ENCODE measurements at places on chromosomes 1 and 21. TPM values are rescaled to one million over a fixed set of nuclear protein-coding genes. Genes with fewer than 3 reads are reported as not detected.
A peak's percentile ranks its signal among the peaks of the same experiment; 100 is the strongest.

RGS16 gene
- total RNA-seq, result 0.98 TPM

DNA sequence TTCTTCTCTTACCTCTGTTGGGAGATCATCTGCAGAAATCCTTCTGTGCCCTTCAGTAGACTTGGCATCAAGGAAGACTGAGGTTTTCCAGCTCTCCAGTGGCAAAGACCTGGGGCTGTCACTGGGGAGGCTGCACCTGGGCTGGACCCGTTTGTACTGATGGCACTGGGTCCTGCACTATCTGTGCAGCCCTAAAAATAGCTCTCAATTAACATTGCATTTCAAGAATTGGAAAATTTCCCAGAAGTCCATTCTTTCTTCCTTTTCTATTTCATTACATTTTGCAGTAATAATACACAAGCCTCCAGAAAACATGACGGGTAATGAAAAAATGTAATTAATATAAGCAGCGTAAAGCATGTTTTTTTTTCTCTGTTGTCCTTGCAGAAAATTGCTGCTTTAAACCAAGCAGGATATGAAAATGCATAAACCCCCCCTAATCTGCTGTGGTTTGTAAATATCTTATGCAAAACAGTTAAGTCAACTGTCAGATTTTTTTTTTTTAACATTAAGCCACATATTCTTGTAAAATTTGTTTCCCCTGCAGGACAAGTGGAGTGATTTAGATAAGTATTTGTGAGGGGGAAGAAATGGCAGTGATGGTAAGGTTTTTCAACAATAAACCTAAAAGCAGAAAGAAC lies 64.9 kb downstream of the LMO4 start:
- no peak for DNase-seq

KLHDC8A gene
- total RNA-seq, result not detected

SPRR1A gene
- total RNA-seq, result not detected

DNA sequence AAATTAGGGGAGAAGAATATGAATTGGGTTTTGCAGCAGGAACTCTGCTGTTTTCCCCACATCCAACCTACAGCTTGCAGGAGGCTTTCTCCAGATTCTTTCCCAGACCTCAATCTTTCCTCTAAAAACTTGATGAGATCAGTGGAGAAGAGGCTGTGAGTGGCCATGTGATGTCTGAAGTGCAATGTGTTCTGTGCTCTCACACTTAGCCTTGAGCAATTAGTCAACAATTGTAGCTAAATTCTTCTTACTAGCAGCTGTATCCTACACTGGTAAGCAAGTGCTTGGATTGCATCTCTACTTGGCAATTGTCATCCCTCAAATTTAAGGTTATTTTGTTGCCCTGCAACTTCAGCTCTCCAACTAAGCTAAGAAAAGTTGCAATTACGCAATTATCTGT lies 807.3 kb upstream of the RGS18 start:
- DNase-seq, result no peak

DNA sequence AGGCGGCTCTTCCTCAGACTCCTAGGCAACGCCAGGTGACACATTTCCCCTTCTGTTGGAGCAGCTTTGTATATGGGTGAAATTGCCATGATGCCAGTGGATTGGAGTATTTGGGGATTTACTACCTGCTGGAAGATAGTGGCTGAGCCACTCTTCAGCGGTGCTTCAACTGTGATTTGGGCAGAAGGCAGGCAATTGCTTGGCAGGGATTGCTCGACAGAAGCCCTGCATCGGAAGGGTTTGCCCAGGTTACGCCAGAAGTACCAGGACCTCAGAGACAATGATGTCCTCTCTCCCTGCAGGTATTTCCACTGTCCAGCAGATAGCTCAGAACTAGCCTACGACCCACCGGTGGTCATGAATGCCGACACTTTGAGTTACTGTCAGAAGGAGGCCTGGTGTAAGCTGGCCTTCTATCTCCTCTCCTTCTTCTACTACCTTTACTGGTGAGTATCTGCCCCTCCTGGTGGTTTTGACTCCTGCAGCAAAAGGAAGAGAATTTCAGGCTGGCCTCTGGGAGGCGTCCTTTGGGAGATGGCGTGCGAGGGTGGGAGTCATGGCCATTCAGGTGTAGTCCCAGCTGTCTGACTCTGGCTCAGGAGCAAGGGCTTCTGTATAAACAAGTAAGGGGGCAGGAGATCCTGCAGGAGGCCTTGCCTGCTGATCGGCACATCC lies 118.3 kb downstream of the CNIH3 start:
- DNase-seq, result no peak

GRCh38 chr1:14682941-14683621 lies 84.6 kb downstream of the KAZN start:
- DNase-seq, result no peak

DNA sequence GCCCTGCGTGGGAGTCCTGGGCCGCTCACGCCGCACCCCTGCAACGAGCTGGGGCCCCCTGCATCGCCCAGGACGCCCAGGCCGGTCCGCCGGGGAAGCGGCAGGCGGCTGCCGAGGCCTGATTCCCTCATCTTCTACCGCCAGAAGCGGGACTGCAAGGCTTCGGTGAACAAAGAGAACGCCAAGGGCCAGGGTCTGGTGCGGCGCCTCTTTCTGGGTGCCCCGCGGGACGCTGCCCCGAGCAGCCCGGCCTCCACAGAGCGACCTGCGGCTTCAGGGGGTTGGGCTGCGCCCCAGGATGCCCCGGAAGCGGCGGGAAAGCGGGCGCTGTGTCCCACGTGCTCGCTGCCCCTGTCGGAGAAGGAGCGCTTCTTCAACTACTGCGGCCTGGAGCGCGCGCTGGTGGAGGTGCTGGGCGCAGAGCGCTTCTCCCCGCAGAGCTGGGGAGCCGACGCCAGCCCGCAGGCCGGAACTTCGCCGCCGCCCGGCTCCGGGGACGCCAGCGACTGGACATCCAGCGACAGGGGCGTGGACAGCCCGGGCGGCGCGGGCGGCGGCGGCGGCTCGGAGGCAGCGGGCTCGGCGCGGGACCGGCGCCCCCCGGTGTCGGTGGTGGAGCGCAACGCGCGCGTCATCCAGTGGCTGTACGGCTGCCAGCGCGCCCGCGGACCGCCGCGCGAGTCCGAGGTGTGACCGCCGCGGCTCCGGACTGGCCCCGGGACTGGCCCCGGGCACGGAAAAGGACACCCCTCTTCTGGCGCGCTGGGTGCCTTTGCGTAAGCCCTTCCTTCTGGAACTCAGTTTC lies 2.7 kb downstream of the FAM110D start:
- DNase-seq, result peak; percentile 69

- no peak for DNase-seq
Observed at GRCh38 chr1:70504821-70505193, 93.7 kb downstream of the CTH start.

TEDDM1 gene
- total RNA-seq, result not detected

TTC22 gene
- not detected for total RNA-seq

DNA sequence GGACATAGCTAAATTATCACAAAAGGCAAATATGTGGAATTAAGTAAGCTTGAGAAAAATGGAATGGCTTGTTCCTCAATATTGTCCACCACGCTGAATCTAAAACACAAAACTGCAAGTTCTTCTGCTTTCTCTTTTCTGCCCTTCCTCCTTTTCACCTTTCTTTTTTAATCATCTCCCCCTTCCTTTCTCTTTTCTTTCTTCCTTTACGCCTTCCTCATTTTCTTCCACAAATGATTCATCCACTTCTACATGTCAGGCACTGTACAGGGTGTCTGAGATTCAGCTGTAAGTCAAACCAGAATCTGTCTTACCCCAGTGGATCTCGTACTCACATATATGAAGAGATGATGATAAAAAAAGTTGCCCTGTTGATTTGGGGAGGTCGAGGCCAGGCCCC lies 1182.5 kb downstream of the MRPL39 start:
- no peak for DNase-seq

GRCh38 chr1:235199441-235199840 lies 38.4 kb upstream of the RBM34 start:
- no peak for DNase-seq

TLR5 gene
- total RNA-seq, result 0.75 TPM

- DNase-seq, result no peak
Observed at GRCh38 chr21:41422546-41423304, 3.3 kb upstream of the MX1 start.

GRCh38 chr1:17764591-17764990 lies 9.5 kb downstream of the ACTL8 start:
- DNase-seq, result no peak

- DNase-seq, result peak; percentile 31
Observed at GRCh38 chr1:10494754-10495474, 20.2 kb downstream of the PEX14 start.

TNNI3K gene
- total RNA-seq, result 8.6 TPM

- DNase-seq, result no peak
Observed at GRCh38 chr21:45635271-45636151, 8.0 kb upstream of the PCBP3 start.

- DNase-seq, result no peak
Observed at GRCh38 chr1:209463441-209463840, 120.1 kb upstream of the CAMK1G start.

CAP1 gene
- total RNA-seq, result 45.0 TPM

JUN gene
- total RNA-seq, result 104 TPM

DNA sequence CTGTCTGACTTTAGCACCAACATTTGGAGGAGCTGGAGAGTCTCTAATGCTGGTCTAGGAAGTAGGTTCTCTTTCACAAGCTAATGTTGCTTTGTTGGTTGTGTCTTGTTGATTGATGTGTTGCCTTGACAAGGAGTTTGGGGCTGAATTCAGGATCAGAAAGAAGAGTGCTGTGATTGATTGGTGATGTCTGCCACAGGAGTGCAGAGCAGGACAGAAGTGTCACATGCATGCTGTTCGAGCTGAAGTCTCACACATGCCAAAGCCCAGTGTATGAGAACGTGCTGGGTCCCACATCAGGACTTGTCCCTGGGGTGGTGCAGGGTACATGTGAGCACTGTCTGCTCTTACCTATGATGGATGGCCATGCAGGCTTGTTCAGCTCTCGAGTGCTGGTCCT lies 694.4 kb downstream of the MATN1 start:
- no peak for DNase-seq

ANKRD34A gene
- 5.3 TPM for total RNA-seq

GRCh38 chr1:155017946-155018316 lies 15.3 kb downstream of the ZBTB7B start:
- no peak for DNase-seq

GRCh38 chr1:244937099-244937498 lies 72.8 kb upstream of the HNRNPU start:
- DNase-seq, result no peak

- no peak for DNase-seq
Observed at GRCh38 chr1:150696590-150696989, 364 bp downstream of the GOLPH3L start.

SLAMF6 gene
- total RNA-seq, result not detected

DNA sequence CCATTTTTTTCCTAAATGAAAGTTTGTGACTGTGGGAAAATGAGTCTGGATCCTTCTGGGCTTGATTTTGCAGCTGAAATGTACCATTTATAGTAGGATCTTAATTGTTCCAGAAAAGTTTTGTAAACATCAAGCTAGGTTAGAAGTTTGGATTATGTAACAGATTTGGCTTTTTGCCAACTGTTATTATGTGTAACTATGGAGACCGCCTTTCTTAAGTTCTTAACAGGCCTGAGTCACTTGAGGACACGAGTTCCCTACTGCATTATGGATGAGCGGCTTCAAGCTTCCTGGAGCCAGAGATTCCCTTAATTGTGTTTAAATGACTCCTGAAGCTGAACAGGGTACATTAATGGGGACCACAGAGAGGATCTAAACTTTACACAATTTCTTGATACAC lies 22.2 kb downstream of the SLC25A33 start:
- DNase-seq, result peak; percentile 57

LCE1A gene
- not detected for total RNA-seq

DNA sequence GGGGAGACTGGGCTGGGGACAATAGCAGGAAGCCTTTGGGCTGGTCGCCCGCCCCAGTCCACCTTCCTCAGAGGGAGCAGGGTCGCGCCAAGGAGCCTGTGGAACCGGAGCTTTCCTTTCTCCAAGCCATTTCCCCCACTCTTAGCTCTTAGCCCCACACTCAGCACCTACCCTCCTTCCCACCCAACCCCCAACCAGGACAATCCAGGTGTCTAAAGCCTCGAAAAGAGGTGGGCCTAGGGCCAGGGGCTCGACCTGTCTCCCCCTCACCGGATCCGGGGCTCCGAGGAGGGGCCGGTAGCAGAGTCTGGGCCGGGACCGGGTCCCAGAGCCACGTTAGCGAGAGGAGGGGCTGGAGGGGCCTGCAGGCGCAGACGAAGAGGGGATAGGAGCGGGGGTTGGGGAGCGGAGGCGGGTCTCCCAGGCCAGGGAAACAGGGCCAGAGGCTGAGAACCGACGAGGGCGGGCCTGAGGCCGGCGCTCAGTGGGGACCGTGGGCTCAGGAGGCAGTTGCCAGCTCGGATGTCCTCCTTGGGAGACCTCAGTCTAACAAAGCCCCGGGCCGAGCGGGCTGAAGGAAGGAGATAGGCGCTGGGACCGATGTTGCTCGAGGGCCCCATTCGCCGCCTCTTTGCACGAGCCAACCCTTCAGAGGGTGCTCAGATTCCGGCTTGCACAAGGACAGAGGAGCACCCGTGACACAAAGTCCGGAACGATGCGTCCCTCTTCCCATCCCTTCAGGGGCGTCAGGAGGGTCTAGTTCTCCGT lies 943 bp downstream of the SEMA6C start:
- DNase-seq, result peak; percentile 86

DMRTA2 gene
- not detected for total RNA-seq

DNA sequence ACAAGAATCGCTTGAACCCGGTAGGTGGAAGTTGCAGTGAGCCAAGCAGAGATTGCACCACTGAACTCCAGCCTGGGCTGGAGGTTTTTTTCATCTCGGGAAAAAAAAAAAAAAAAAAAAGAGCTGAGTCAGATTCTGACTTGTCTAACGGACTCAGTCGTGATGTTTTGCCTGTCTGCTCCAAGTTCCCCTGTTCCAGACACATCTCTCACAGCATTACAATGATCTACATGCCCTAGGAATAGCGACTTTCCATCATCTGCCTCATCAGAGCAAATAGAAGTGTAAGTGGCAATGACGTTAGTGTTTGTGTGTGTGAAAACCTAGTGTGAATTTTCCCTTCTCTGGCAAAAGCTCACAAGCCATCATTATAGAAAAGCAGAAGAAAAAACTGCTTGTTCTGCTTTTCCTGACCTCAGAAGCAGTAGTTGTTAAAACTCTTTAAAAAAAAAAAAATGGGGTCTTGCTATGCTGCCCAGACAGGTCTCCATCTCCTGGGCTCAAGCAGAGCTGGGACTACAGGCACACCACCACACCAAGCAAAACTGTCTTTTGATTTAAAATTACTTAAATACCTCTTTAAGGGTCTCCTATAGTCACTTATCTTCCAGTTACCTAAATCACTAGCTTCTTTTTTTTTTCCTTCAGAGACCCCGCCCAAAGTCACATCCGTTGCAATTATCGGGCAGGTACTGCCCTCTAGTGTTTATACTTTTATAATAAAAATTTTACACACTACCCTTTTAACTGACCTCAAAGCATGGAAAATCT lies 37.3 kb downstream of the PLEKHO1 start:
- no peak for DNase-seq

FBXO2 gene
- 6.1 TPM for total RNA-seq

GRCh38 chr1:171139890-171140289 lies 45.2 kb upstream of the FMO2 start:
- DNase-seq, result no peak

RAB7B gene
- 0.33 TPM for total RNA-seq

EXO5 gene
- 1.1 TPM for total RNA-seq
